HFFc6 (cell line): ENCODE measurements at places on chromosomes 3 and 15. TPM values are rescaled to one million over a fixed set of nuclear protein-coding genes. Genes with fewer than 3 reads are reported as not detected.

DNA sequence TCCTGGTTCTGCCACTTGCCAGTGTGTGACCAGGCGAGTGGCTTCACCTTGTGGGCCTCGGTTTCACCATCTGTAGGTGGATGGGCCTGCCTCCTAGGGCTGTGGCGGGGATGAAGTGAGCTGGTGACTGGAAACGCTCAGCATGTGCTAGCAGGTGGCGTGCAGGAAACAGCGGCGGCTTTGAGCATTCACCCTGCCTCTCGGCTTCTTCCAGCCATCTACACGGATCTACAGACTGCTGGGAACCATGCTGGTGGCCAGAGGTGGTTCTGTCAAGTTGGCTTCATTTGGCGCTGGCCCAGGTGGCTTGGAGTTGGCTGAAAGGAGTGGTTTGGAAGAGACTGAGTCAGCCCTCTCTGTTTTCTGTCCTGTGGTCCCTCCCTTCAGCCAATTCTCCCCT lies 106.3 kb downstream of the NUP210 start:
- H3K4me3 ChIP-seq = no peak overlapping the region
- H3K36me3 ChIP-seq = no peaks in the 10 kb centered on the region
- no peaks in the 10 kb centered on the region for H3K4me1 ChIP-seq
- H3K27ac ChIP-seq = no peak overlapping the region
- DNase-seq = no peak

DNA sequence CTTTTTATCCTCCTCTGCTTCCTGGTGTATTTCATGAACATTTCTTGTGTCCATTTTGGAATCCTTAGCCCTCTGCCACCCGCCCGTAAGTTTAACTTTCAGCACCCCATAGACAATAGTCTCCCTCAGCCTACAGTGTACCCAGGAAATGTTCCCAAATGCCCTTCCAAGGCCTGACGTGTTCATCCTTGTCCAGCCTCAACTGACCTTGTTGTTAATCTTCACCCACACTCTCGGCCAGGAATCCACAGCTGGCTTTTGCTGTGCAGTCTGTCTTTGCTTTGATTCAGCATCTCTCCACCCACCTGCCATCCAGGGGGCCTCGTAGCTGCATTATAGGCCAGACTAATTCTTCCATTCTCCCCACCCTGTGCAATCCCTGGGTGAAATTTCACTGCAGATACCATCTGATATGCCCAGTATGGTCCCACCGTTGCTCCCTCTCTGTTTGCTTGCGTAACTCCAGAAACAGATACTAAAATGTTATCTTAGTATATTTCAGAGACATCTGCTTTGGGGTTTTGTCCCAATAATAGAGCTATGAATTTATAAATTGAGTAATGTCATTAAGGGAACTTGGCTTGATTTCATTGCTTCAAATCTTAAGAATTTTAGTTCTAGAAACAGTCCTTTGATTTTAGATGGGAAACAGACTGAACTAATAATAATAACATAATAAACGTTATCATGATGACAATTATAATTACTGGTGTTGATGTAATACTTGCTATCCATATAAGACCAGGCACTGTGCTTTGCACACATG lies 16.6 kb downstream of the GUCA1C start:
- H3K36me3 ChIP-seq = no peaks in the 10 kb centered on the region
- DNase-seq = no peak
- no peak overlapping the region for H3K27ac ChIP-seq
- no peaks in the 10 kb centered on the region for H3K4me1 ChIP-seq

DNA sequence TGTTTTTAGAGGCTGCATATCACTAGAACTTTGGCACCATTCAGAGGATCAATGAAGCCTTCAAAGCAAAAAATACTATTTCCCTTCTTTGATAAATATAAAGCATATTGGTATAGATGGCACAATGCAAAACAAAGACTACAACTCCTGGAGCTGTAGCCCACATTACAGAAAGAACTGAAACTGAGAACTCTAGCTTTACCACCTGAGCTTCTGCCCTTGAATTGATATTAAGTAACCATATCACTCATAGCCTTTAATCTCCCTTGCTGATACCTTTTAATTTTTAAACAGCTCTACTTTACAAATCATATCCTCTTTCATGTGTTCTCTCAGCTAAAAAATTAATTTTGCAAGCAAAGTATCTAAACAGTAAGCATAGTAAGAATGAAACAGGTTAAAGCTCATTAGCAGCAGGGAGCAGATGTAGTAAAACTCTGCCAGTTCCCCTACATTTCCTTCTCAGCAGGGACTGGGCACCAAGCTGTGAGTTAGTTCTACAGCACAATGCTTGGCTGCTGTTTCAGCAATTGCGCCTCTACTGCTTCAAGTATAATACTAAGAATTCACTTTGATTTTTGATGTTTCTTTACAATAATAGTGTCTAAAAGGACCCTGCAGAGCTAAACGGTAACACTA lies 97.9 kb upstream of the NANOGP8 start:
- no peak overlapping the region for H3K27ac ChIP-seq
- DNase-seq = no peak
- H3K36me3 ChIP-seq = no peaks in the 10 kb centered on the region
- H3K4me3 ChIP-seq = no peak overlapping the region

DNA sequence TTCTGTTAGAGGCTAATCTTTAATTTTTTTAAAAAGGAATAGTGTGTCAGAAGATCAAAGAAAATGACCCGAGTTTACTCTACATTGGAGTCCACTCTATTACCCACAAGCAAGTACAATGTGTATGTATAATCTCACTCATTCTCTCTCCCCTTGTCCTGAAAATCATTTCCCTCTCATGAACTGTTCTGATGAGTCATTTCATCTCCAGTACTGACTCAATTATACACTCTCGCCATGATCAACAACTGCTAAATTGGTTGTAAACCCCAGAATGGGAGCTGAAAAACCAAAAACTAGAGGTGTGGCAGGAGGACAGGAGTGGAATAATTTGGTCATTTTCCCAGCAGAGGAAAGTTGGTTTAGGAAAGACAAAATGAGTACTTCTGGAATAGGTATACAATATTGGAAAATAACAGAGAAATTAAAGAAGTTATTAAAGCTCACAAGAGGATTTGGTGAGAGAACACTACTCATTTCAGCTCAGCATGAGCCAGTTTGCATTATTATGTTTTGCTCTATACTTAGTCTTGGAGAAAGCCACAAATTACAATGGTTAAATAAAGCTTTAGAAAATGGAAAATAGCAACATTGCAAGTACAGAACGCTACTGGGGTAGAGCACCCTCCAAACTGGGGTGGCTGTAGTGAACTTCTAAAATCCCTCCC lies 144.3 kb upstream of the PFN2 start:
- H3K4me3 ChIP-seq = no peak overlapping the region
- H3K4me1 ChIP-seq = peaks cover 41% of the 10 kb centered on the region
- H3K36me3 ChIP-seq = no peaks in the 10 kb centered on the region
- peak; percentile 25 for DNase-seq

- no peak overlapping the region for H3K4me3 ChIP-seq
- no peak for DNase-seq
- no peak overlapping the region; the same call in 1 of the 2 replicates for H3K27ac ChIP-seq
These were observed 68.8 kb downstream of the CHDH start for GRCh38 chr3:53777468-53777867.

GRCh38 chr15:50907601-50908208 lies 778 bp upstream of the AP4E1 start:
- H3K4me3 ChIP-seq = peak overlapping the region; percentile 94
- DNase-seq = peak; percentile 20
- H3K36me3 ChIP-seq = peaks cover 15% of the 10 kb centered on the region
- H3K27me3 ChIP-seq = no peaks in the 10 kb centered on the region; the same call in 1 of the 2 replicates

DNA sequence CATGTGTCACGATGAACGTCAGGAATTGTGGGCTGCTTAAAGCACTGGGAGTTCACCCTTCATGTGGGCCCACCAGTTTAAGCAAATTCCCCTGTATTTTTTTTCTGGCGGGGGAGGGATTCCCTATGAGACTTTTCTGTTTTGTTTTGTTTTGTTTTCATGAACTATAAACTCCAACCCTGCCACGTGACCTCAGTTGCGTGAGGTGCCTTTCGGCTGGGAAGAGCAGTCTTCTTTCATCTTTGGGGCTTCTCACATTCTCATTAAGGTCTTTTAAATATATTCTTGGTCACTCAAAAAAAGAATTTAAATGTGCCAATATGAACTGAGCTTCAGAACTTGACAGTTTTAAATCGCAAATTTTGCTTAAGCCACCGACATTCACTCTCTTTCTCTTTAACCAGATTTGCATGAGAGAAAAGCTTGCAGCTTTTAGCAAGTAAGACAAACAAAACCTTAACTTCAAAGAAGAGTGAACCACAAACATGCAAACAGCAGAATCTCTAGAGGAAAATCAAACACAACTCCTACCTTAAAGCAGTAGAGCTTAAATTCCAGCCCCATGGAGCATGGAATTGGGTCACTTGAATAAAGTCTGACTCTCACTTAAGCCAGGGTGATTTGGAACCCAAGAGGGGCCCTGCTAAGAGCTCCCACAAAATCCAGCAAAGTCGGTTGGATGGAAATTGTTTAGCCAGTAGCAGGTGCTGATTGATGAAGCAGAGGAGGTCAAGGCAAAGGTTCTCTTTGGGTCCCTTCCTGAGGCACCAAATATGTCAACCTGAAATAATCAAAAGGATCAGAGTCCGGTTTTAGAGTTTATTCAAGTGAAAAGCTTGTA lies 699.8 kb upstream of the GBE1 start:
- DNase-seq = no peak
- H3K4me3 ChIP-seq = no peak overlapping the region
- no peaks in the 10 kb centered on the region for H3K36me3 ChIP-seq
- no peak overlapping the region for H3K27ac ChIP-seq
- peaks cover 2% of the 10 kb centered on the region; the same call in 1 of the 2 replicates for H3K27me3 ChIP-seq
- no peaks in the 10 kb centered on the region for H3K4me1 ChIP-seq

GRCh38 chr3:193801097-193801496 lies 208.1 kb downstream of the OPA1 start:
- no peak overlapping the region for H3K27ac ChIP-seq
- DNase-seq = no peak
- H3K4me1 ChIP-seq = no peaks in the 10 kb centered on the region
- H3K36me3 ChIP-seq = no peaks in the 10 kb centered on the region

DNA sequence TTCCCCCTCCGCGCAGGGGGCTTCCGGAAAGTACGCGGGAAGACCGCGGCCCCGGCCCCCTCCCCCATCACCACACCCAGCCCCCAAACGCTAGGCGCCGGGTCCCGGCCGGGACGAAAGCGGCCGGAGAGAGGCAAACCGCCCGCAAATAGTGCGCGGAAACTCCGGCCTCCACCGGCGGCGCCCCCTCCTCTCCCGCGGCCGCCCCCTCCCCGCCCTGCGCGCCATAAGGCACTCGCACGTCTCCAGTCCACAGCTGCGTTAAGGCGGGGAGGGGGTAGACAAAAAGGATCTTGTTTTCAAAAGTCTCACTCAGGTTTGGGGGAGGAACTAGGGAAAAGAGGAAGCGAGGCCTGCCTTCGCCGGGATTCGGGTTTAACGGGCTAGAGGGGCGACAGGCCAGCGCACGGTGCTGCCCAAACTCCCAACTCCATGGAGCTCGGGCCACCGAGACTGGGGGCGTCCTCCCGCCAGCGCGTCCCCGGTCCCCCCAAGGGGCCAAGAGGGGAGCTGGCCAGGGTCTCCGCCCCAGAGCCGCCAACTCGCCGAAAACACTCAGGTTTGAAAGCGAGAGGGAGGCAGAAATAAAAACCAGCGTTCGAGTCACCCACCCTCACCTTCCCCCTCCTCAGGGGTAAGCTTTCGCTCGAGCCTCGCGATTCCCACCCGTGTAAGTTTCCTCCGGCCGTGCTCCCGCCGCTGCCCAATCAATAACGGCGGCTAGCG lies 1.8 kb downstream of the ANP32A start:
- H3K36me3 ChIP-seq = peaks cover 6% of the 10 kb centered on the region
- H3K4me3 ChIP-seq = peak overlapping the region; percentile 98
- H3K4me1 ChIP-seq = peaks cover 46% of the 10 kb centered on the region
- peak overlapping the region; percentile 92 for H3K27ac ChIP-seq

- peaks cover 3% of the 10 kb centered on the region; the same call in 1 of the 2 replicates for H3K27me3 ChIP-seq
- H3K4me1 ChIP-seq = peaks cover 15% of the 10 kb centered on the region
- H3K27ac ChIP-seq = no peak overlapping the region
These were observed 247.5 kb downstream of the NR1D2 start for GRCh38 chr3:24192469-24193056.

DNA sequence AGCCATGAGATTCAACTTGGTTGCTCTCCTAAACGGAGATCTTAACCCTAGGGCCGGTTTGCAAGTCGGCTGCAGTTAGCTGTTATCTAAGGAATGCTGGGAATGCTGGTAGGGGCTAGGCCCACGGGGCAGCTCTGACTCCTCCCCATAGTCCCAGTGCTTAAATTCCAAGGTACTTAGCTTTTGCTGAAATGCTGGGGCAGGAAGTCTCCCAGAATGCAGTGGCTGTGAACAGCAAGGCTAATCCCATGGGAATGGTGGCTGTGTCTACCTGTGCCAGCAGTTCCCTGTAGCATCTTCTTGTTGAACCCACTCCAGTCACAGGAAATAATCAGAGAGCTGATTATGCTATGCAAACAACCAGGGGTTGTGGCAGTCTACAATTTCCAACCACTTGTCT lies 102.5 kb upstream of the TJP1 start:
- H3K4me3 ChIP-seq = peak overlapping the region; percentile 46; the same call in 1 of the 2 replicates
- no peaks in the 10 kb centered on the region; the same call in 1 of the 2 replicates for H3K27me3 ChIP-seq
- no peaks in the 10 kb centered on the region for H3K36me3 ChIP-seq
- H3K4me1 ChIP-seq = peaks cover 41% of the 10 kb centered on the region

GRCh38 chr3:123792473-123793201 lies 91.5 kb downstream of the MYLK start:
- H3K36me3 ChIP-seq = peaks cover 89% of the 10 kb centered on the region
- DNase-seq = peak; percentile 73
- H3K4me3 ChIP-seq = peak overlapping the region; percentile 68
- H3K4me1 ChIP-seq = peaks cover 89% of the 10 kb centered on the region
- H3K27ac ChIP-seq = peak overlapping the region; percentile 94

GRCh38 chr3:197226179-197226578 lies 72.2 kb downstream of the DLG1 start:
- no peak overlapping the region for H3K4me3 ChIP-seq
- no peak overlapping the region for H3K27ac ChIP-seq
- H3K4me1 ChIP-seq = peaks cover 47% of the 10 kb centered on the region
- H3K27me3 ChIP-seq = no peaks in the 10 kb centered on the region
- H3K36me3 ChIP-seq = no peaks in the 10 kb centered on the region

GRCh38 chr3:117562000-117562399 lies 852.4 kb downstream of the TUSC7 start:
- H3K4me1 ChIP-seq = no peaks in the 10 kb centered on the region
- DNase-seq = no peak
- H3K36me3 ChIP-seq = no peaks in the 10 kb centered on the region
- H3K27ac ChIP-seq = no peak overlapping the region
- no peak overlapping the region for H3K4me3 ChIP-seq
- H3K27me3 ChIP-seq = no peaks in the 10 kb centered on the region

SLC28A2 gene
- not detected in 3 replicates for total RNA-seq

CYP8B1 gene
- total RNA-seq = not detected in 3 replicates

TRH gene
- total RNA-seq = not detected in 3 replicates

NOX5 gene
- 0.18 to 0.66 TPM (median 0.21 TPM) in 3 replicates for total RNA-seq

RAMAC gene
- 18.6 and 21.8 TPM in 2 replicates for total RNA-seq
